ENCODE measurements at places on chromosomes 5 and 9.
A peak's percentile ranks its signal among the peaks of the same experiment; 100 is the strongest.

DNA sequence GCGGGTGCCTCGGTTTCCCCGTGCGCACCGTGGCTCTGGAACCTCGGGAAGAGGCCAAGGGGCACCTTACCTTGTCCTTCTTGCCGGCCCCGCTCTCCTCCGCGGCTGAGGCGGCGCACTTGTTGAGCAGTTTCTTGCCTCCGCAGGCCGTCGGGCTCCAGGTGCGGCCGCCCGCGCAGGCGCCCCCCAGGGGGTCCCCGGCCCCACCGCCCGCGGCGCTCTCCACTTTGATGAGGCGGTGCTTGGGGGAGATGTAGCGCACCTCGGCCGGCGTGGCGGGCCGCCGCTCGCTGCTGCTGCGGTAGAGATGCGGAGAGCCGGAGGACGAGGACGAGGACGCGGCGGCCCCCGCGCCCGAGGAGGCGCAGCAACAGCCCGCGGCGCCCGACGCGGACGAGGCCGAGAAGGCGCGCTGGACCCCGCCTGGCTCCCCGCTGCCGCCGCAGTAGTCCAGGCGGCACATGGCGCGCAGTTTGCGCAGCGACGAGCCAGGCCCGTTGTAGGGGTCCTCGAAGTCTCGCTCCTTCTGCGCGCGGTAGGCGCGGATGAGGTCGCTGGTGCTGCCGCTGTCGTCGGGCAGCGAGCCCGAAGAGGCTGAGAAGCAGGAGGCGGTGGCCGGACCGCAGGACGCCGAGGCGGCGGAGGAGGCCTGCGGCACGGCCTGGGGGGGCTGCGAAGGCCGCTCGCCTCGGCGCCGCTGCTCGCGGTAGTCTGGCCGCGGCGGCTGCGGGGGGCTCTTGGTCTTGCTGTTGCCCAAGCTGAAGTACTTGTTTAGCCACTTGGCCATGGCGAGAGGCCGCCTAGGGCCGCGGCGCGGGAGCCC is 957 bp downstream of the SHB start:
- no peak for DNase-seq

DNA sequence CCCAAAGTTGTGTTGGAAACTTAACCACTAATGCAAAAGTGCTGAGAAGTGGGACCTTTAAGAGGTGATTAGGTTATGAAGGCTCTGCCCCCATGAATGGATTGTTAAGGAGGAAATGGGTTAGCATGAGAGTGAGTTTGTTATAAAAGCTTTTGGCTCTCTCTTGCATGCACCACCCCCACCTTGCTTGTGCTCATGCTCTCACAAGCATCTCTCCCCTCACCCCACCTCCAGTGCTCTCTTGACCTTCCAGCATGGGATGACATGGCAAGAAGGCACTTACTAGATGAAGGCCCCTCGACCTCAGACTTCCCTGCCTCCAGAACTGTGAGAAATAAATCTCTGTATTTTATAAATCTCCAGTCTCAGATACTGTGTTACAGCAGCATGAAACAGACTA is 52.8 kb downstream of the RICTOR start:
- DNase-seq, result no peak

DNA sequence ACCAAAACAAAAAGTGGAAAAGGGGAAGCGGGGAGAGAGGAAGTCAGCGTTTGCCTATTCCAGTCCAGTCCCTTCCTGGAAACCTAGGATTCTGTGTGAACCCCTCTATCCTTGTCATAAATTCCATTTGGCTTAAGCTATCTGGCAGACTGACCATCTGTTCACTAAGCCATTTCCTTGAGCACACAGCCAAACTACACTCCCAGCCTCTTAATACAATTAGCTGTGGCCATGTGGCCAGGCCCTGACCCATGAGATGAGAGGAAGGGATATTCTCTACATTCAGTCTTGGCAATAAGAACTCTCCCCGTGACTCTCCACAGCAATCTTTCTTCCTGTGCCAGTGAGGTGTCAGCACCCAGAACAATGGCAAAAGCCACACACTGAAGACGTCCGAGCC is 424.8 kb downstream of the TLE1 start:
- DNase-seq, result no peak

DNA sequence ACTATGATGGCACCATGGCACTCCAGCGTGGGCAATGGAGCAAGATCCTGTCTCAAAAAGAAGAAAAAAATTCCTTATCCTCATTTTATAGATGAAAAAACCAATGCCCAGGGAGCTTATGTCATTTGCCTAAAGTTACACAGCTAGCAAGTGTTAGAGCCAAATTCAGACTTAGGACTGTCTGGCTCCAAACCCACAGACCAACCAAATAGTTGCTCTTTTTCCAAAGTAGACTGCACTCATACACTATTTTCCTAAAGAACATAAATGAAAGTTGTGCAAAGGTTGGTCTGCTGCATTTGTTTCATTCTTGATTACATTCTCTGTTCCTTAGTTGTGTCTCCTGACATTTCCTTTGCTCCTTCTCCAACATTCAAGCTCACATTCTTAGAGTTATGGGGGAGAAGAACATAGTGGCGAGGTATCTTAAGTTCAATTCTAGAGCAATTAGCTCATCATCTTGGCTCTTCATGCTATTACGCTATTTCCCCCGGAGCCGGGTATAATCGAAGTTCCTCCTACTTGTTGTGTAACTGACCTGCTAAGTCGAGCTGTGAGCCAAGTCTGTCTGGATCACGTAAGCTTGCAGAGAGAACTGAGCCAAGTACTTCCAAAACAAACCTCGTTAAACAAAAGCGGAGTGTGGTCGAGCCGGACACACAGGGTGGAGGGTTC is 138.3 kb downstream of the RFK start:
- DNase-seq, result no peak

- no peak for DNase-seq
Measured at GRCh38 chr5:32436553-32437242, 7.8 kb downstream of the ZFR start.

GRCh38 chr5:97412959-97413358 is 229.9 kb upstream of the RIOK2 start:
- DNase-seq, result no peak

GRCh38 chr9:78031893-78032729 is 500 bp upstream of the GNAQ start:
- DNase-seq, result peak; percentile 82

GRCh38 chr9:130537346-130538050 is 41.9 kb upstream of the FUBP3 start:
- no peak for DNase-seq

DNA sequence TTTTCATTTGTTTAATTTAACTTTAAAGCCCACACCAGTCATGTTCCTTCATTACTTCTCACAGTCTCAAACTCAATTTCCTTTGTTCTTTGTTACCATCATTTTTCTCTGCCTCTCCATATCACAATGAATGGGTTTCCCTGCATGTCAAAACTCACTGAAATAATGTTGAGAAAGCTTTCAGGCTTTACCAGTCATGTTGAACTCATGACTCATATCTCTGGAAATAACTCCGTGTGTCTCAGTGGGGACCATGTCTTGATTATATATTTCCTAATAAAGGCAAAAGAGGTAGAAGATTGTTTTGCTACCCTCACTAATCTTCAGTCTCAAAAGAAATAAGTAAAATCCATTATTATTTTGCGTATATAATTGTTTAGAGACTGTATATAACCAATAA is 231.2 kb downstream of the CHSY3 start:
- no peak for DNase-seq

DNA sequence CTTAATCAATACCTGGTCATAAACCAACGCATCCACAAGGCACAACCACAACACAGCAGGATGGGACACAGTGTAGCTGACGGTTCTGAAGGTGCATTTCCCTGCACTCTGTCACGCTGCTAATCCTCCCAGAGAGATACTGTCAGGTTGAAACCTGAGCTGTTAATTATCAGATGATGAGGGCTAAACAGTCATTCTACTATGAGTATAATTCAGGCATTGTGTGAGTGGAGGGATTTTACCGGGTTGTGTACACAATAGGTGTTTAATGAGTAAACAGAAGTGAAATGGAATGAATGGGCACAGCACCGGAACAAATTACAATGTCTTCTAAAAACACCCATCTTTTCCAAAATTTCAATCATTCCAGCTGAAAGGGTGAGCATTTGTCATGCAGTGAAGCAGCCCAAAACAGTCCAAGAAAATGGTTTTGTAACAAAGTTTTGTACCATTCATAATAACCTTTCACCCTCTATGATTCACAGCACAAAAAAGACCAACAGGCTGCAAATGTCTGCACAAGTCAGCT is 71.5 kb downstream of the ABCA1 start:
- peak; percentile 86 for DNase-seq

DNA sequence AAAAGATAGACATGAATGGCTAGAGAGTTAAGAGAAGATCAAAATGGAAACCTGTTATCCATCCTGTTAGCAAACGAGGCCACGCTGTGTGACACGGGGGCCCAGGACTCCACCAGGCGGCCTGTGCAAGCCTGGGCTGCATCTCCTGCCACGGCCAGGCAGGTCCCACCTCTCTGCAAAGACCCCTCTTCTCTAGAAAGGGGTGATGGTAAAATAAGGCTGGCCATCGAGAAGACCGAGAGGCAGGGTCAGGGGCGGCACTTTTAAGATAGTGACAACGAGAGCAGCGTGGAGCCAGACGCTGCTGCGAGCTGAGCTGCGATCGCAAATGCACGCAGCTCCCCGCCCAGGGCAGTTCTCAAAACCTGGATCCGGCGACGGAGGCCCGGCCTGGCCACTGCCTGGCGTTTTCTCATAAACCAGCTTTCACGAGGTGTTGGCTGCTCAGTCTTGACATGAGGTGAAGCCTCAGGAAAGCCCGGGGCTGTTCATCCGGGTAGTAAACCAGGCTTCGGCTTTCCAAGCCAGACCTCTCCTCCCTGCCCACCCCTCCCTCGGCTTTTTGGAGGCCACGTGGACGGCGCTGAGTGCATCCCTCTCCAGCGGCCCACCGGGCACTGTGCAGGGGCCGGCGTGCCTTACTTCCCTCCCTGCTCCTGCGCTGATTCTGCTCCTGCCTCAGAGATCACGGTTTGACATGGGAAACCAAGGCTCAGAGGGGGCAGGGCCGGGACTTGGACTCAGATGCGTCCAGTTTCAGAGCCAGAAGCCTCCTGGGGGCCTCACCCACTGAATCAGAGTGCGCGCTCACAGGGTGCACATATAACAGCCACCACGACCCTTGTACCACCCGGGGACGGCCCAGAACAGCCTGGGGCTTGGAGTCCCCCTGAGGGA is 151.6 kb upstream of the PHYKPL start:
- no peak for DNase-seq

GRCh38 chr9:35816708-35817107 is 1.9 kb upstream of the HINT2 start:
- peak; percentile 50 for DNase-seq

- DNase-seq, result no peak
Measured at GRCh38 chr5:18985171-18985758, 1002.7 kb downstream of the CDH18 start.

DNA sequence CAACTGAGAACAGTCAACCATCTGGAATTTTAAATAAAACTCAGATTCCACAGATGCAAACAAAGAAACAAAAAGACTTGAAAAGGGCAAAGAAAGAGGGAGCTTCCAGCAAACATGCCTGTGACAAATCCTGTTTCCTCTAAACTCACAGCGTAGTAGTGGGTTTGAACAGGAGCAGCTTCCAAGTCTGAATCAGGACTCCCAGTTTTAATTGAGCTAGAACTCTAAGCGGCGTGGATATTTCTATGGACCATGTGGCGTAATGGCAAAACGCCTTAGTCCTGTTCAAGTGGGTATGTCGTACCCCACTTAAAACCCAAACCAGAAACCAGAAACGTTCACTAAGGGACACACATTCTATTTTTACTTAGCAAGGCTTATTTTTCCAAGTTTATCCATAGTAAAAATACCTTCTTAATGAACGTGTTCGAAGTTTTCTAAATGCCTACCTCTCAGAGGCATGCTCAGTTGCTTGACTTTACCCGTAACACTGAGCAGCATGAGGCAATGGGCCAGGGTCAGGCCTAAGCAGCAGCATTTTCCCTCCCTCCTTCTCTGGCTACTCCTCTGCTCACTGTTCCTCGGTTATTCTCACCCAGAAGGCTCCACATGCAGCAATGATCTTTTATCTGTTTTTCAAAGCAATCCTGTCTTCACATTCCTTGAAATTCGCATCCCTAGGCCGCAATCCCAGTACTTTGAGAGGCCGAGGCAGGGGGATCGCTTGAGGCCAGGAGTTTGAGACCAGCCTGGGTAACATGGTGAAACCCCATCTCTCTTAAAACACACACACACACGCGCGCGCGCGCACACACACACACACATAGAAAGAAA is 77.9 kb downstream of the FNBP1 start:
- no peak for DNase-seq

- DNase-seq, result peak; percentile 11
Measured at GRCh38 chr5:91026466-91026865, 356.7 kb downstream of the ARRDC3 start.

DNA sequence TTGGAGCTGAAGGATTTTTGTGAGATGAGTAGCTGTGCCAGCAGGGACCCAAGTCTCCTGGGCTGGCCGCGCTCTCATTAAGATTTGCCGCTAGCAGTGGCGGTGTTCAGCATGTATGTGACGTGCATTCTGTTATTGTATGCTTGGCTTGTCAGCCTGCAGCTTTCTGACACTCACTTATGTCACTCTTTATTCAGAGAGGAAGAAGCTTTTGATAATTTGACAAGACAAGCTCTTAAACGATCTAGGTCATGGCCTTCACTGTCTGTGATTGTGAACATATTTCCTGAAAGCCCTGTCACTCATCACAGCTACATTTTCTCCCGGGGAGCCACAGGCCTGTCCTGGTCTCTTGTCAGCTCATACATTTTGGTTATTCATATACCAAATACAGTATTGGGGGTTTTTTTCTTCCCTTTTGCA is 98.2 kb upstream of the GRHPR start:
- DNase-seq, result no peak

- no peak for DNase-seq
Measured at GRCh38 chr9:126974594-126974993, 60.0 kb downstream of the RALGPS1 start.

DNA sequence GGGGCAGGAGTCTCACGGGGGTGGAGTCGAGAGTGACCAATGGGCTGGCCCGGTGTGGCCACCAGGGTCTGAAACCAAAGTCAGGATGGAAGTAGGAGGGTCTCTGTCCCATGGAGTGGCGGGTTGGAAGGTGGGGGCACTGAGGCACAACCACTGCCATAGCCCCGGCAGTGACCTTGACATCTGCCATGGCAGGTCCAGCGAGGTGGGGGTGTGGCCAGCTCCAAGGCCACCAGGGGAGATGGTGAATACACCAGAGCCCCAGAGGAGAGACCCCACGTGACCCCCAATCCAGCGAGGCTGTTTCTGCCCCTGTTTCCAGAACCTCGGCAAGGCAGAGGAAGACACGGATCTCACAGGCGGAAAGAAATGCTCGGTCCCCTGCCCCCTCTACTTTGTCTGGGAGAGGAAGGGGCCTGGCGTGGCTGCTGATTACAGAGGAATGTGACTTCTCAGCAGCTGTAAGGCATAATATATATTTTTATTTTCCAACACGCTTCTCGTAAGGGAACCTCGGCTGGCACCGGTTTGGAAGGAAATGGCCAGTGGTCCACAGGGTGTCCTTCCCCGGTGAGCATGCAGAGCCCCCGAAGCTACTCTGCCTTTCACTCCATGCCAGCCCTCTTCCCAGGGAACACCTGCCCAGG is 105.7 kb upstream of the SARDH start:
- DNase-seq, result no peak

- no peak for DNase-seq
Measured at GRCh38 chr9:107982745-107983144, 493.2 kb upstream of the KLF4 start.

GRCh38 chr9:133429641-133430161 is 7.5 kb downstream of the ADAMTS13 start:
- peak; percentile 21 for DNase-seq
